ENCODE measurements at places on chromosomes 1 and 21.

DNA sequence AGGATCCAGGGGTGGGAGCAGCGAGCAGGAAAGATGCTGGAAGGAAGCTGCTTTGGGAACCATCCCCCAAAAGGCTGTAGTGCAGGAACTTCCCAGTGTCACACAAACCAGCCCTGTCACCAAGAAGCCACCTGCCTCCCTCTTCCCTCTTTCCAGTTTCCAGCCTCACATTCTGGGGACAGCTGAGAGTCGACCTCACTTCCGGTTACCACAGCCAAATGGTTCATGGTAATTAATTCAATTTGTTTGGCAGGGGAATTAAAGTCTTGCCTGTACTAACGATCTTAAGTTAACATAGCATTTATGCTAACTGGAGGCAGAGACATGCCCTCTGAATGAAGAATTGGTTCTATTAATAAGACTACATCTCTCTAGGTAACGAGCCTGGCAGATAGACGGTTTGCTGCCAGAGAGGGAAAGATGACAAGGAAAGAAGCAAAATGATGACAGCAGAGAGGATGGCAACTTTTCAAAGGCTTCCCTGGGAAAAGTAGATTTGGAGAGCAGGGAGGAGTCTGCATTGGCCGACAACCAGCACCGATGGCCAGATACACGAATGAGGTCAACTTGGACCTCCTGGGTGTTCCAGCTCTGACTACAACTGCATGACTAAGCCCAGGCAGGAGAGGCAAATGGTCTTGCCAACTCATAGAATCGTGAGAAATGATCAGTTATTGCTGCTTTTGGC, 64.1 kb downstream of the TMCO4 start:
- DNase-seq: peak; percentile 92

GRCh38 chr1:21034725-21035628, 141.7 kb downstream of the EIF4G3 start:
- no peak for DNase-seq

DNA sequence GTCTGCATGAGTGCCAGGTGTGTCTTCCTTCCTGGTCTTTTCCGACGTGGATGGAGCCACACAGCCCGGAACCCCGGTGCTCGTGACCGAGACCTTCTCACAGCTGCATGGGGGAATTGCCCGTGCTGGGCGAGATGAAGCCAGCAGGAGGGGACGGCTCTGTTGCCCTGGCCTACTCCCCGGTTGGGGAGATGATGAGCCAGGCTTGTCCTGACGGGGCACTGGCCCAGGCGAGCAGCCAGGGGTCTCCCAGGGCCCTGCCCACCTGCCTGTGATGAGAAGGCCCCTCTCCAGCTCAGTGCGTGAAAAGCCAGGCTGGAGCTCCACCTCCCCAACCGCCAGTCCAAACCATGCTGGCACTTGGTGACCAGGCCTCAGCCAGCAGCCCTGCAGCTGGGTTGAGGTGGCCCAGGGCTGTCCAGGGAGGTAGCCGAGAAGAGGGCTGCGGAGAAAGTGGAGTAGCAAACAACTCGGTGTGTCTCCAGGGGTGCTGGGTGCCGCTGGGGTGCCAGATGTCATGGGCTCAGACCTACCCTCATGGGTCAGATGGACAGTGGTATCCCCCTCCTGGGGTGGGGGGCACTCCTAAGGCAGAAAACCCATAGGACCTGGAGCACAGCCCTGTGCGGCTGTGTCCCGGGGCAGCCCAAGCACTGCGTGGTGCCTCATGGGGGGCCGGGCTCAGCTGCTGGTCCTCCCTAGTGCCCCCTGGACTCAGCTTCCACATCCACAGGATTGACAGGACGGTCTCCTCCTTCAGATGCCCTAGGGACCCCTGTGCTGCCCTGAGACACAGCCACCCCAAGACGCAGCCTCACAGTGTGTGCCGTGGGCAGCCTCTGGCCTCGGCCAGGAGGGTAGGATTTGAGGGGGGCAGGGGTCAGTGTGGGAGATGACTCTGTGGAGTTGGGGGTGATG, 26.1 kb downstream of the PRDM16 start:
- DNase-seq: no peak

GRCh38 chr1:231201979-231202633, 38.9 kb upstream of the GNPAT start:
- DNase-seq: no peak

DNA sequence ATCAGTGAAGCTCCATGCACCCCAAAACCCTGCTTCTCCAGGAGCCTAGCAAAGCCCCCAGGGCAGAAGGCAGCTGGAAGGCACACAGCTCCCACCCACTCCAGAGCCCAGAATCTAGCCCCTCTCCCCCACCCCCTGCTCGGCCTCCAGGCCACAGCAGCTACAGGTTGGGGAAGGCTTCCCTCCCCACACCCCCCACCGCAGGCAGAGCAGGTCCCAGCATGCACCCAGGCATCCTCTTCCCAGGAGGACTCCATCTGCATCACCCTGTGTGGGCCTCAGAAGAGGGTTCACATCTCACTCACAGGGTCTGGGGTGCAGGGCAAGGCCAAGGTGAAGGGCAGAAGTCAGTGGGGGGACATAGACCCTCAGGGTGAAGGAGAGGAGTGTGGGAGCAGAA, 719 bp downstream of the S100A14 start:
- no peak for DNase-seq

- no peak for DNase-seq
Measured at GRCh38 chr21:41651406-41651805, 115.4 kb downstream of the RIPK4 start.

- DNase-seq: no peak
Measured at GRCh38 chr1:12296016-12296415, 66.2 kb downstream of the VPS13D start.

DNA sequence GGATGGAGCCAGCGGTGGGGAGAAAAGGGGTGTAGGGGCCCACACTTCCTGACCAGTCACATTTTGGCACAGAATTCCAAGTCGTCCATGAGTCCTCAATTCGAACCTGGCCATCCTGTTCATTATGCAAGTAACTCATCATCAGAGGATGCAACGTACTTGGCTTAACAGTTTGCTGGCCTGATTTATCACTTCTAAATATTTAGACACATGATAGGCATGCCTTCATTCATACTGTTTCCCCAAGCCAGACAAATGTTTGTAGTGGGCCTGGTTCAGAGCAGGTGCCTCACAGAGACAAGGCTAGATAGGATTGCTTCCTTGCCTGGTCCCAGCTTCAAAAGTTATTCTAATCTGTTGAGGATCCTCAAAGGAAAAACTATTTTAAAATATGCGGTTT, 66.7 kb downstream of the WLS start:
- DNase-seq: no peak

DNA sequence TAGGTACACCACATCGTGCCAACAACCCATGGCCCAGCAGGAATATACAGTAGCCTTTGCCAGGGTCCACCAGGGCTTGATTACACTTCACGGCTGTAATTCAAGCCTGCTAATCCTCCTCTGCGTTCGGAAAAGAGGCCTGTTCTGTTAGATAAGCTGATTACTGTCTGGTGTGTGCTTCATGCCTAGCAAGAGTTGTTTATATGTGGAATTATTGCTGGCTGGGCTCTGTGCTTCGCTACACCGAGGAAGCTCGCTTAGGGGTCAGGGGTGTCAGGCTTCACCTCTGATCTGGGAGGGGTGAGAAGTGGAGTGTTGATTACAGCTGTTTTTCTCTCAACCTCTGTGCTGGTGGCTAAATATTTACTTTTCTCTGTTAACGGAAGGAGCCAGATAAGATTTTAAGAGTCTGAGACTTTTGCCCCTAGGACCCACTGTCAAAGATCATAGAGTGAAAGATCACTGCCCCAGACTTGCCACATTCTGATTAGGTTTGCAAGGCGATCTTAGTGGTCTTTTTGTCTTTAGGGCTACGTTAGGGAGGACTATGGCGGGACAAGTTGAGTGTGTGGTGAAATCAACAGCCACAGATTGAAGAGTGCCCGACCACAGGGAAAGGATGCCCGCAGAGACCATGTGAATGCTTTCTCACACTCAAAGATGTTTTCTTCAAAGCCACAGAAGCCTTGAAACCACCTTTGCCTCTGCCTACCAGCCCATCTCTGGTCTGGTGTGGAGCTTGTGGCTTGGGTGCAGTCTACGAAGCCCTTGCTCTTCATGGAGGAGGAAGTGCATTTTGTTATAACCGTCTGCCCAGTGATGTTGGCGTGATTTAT, 216.1 kb downstream of the PBX1 start:
- no peak for DNase-seq

- no peak for DNase-seq
Measured at GRCh38 chr1:15771836-15772515, 13.4 kb downstream of the FBLIM1 start.

DNA sequence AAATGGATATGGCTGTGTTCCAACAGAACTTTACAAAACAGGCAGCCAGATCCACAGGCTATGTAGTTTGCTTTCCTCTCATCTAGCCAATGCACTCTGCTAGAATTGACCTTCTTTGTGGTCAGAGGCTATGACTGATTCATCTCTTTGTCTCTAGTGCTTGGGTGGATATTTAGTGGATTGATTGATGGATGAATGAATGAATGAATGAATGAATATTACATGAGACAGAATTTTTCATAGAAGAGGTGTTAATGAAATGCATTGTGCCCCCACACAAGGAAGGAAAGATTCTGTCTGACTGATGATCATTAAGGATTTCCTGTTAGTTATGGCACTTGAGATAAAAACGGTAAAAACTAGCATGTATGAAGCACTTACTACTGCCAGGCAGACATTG, 50.5 kb upstream of the ZYG11A start:
- DNase-seq: peak; percentile 33

DNA sequence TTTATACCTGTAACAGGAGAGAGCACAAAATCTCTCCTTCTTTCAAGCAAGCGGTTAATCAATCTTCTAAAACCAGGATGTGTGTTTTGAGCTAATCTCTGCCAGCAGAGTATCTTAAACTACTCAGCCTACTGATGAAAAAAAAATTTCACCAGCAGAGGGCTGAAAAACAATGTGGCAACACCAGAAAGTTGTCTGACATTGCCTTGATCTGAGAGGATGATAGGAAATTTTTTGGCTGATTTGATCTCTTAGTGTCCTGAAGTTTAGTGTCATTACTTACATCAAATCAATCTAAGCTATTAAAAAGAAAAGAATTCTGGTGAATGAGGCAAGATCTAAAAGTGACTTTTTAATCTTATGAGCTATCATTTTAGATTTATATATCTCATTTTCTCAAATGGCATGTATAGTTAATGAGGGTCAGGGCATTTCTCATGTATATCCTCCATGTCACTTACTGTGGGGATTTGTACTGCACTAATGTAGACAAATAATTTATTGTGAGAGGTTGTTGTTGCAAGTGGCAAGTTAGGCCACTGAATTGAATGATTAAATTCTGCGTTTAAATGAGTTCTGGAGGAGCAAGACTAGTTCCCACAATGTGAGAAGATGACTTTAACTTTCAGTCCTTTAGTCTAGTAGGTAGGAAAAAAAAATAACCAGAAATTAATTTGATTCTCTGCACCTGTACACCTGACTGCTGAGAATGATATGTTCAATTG, 10.9 kb downstream of the ADAMTS1 start:
- DNase-seq: peak; percentile 64

DNA sequence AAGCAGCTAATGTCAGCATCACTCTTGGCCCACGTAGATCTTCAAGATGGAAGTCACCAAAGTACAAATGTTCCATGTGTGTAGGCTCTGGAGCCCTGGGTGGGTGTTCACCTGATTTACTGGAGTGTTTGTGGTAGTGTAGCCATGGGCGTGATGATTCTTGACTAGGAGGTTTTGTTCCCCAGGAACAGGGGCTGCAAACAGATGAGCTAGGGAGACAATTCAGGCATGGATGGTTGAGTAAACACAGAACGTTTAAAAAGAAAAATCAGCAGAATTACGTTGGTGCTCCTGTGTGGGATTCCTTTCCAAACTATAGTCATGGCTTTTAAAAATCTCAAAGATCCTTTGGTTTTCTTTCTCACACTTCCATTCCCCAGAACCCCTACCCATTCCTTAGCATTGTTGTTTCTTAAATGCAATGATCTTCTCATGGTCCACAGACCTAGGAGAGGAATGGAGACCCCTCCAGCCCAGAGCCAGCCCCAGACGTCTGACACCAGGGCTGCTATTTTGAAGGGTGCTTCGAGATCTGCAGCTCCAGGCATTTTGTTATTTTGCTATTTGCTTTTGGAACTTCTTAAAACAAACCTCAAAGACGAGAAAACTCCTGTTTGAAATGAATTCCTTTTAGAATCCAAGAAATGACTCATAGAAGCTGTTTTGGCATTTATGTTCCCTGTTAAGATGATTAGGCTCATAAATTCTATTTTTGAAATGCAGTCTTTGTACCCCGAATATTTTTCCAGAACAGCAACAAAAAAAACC, 115.1 kb downstream of the ETS2 start:
- DNase-seq: no peak

- peak; percentile 22 for DNase-seq
Measured at GRCh38 chr1:232305050-232305449, 324.9 kb downstream of the SIPA1L2 start.

DNA sequence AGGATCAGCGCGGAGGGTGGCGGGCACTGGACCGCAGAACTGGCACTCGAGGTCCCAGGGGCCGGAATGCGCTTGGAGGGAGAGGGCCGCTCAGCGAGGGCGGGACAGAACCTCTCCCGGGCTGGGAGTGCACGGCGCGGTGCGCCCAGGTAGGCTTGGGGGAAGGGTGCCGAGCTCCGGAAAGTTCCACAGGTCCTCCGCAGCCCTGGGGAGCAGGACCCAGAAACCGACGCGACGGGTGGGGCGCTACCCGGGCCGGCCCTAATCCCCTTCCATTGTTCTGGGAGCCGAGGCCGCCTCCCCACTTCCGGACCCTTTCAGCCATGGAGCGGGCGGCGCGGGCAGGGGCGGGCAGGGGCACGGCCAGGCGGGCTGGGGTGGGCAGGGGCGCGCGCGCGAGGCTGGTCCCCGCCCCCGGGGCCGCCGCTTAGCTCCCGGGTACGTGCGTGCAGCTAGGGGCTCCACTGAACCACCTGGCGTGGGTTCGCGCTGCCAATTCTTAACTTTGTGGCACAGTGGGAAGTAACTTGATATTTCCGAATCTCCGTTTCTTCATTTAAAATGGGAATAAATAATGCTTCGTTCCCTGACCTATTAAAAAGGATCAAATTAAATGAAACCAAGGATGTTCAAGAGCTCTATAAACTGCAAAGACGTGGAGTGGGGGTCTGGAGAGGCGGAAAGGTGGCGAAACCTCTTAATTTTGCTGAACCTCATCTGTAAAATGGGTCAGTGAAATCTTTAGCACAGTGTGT, 20.7 kb downstream of the LGR6 start:
- no peak for DNase-seq

Measured in kidney tubule cell (primary cell).